ENCODE measurements at places on chromosomes 4 and X.
A peak's percentile ranks its signal among the peaks of the same experiment; 100 is the strongest.

- DNase-seq, result no peak
Observed at GRCh38 chrX:96126182-96126581, 558.5 kb upstream of the DIAPH2 start.

GRCh38 chr4:7679406-7680040, 244.8 kb upstream of the PSAPL1 start:
- DNase-seq, result no peak

GRCh38 chr4:83010111-83010521, 507 bp downstream of the LIN54 start:
- DNase-seq, result peak; percentile 15

DNA sequence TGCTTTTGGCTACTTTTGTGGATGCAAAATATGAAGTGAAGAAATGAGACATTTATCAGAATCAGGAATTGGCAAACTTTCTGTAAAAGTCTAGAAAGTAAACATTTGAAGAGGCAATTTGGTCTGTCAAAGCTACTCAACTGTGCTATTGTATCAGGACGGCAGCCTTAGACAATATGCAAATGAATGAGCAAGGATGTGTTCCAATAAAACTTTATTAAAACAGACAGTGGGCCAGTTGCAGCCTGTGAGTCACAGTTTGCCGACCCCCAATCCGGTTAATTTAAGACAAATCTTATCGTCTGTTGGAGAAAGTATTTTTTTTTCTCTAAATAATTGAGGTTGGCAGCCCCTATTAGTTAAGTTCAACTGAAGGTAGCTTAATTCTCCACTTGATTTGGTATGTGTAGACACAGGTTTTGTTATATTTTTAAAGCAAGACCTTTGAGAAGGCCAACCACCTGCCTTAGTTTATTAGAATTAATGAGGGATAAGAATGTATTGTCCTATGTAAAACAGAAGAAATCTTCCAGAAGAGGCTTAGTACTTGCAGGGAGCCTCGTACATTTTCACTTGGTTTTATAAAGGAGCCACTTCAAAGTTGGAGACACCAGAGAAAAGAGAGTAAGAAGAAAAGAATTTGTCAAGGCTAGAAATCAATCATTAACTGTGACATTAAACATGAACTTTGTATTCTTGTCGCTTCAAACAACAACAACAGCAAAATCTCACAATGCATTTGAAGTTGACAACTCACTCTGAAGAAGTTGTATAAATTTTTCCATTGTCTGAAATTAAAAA, 81.6 kb upstream of the FAT1 start:
- no peak for DNase-seq

DNA sequence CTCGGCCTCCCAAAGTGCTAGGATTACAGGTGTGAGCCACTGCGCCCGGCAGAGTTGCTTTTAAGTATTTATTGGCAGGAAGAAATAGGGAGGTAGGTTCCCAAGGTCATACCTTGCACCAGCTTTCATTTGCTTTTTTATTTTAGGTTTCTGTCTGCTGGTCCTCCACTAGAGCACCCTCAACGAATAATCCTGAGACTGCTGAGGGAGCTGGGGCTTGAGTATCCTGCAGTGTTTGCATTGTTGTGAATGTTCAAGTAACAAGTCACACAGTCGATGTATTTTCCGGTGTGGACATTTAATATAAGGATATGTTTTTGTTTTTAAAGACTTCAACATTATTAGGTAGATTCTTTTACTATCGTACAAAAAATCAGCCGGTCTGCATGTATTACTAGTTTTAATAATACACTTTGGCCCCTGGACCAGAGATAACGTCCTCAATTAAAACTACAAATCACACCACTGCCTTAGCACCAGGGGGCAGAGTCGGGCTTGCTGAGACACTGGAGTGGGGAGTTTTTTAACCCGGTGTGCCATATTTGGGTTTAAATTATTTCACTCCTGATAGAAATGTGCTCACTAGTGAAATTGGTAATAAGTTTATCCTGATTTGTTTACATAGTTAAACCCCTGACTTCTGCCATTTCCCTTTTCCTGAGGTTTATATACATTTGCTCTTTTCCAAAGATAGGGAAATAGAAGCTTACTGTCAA, 11.6 kb downstream of the SMIM20 start:
- no peak for DNase-seq

- DNase-seq, result no peak
Observed at GRCh38 chr4:142316025-142316424, 530.1 kb downstream of the INPP4B start.

DNA sequence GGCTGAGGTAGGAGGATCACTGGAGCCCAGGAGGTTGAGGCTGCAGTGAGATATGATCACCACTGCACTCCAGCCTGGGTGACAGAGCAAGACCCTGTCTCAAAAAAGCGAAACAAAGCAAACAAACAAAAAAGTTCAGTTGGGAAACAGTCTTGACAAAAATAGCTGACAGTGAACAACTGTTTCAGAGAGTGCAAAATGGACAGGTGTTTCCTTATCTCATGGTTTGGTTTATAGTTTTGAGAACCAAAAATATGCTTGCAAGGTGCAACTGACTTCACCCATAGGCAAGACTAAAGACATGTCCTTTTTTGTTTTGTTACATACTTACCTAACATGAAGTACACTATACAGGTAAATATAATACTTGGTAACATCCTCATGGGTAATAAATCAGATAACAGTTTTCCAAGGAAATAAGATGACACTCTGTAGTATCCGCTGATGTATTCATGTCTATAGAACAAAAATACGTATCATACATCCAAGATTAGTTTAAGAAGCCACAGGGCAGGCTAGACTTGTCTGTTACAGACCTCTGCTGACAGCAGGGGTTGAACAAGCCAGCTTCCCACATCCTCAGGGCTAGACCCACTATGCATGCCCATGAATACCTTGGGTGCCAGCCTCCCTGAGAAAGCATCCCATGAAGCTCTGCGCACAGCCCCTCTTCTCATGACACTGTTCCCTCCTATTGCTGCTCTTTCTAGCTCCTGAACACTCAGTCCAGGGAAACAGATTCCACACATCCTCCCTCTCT, 59.3 kb downstream of the ABCG2 start:
- DNase-seq, result no peak

DNA sequence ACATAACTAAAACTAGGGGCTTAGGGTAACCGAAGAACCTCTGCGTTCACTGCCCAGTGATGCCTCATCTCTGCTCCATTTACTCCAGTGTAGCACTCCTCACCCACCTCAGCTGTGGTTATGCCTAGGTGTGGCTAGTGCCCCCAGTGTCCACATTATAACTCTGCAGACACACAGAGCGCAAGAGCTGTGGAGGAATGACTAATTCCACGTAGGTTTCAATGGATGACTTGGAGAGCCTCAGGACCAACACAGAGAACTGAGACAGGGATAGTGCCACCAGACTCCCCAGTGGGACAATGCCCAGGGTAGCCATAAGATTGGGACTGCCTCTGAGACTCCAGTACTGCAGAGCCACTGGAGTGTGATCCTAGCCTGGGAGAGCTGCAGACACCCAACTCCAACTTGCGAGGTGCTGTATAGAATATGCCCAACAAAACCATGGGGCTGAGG, 542.4 kb upstream of the DIPK2B start:
- no peak for DNase-seq

GRCh38 chrX:118420462-118420861, 74.6 kb downstream of the WDR44 start:
- peak; percentile 4 for DNase-seq

DNA sequence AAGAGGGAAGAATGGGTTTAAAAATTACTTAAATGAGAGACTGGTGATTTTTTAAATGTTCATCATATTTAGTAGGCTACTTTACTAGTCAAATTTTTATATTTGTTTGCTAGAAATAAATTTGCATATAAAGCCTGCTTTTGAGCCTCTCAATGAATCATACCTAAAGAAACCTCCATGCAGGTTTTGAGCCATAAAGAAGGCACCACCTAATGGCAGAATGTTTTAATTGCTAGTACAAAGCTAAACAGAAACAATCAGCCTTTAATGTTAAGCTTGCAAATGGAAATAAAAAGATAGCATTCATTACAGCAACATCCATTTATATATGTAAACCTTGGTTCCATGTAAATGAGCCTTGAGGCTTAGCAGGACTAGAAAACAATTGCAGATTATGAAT, 989.7 kb downstream of the CCSER1 start:
- DNase-seq, result no peak

- no peak for DNase-seq
Observed at GRCh38 chr4:176238157-176238610, 30.8 kb downstream of the ASB5 start.

DNA sequence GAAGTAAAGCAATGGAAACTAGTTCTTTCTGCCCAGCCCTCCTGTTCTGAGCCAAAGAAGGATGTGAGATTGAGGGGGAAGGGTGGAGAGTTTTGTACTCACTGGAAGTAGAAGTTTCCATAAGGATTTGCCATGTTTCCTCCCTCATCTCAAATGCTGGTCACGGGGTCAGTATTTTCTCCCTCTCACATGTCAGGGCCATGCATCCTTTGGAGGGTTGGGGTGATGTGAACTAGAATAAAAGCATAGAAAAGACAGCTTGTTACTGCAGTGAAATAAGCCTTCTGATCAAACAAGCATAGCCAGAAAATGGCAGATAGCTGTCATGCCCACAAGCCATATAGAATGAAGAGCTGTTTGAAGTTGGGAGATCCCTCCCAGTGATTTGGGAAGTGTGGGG, 79.7 kb downstream of the KIT start:
- DNase-seq, result no peak

Data from cerebellum (tissue), 4 donors.